ENCODE measurements at places on chromosomes 5 and 9.

DNA sequence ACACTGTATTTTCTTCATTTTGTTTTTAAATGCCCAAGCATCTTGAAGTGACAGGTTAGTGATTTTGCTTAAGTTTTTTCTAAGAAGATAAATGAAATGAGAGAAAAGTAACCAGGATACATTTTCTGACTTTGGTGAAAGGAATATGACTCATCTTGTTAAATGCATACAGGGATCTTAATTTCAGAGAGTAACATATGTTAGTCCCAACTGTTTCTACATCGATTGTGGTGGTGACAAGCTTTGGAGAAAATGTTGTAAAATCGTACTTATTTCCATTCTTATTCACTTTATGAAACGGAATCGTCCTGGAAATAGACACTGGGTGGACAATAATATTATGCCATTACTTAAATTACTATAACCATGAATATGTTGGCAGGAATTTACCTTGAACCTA lies 107.5 kb downstream of the KCNN2 start:
- DNase-seq: no peak

- DNase-seq: no peak
Observed at GRCh38 chr5:153661897-153662296, 171.4 kb downstream of the GRIA1 start.

DNA sequence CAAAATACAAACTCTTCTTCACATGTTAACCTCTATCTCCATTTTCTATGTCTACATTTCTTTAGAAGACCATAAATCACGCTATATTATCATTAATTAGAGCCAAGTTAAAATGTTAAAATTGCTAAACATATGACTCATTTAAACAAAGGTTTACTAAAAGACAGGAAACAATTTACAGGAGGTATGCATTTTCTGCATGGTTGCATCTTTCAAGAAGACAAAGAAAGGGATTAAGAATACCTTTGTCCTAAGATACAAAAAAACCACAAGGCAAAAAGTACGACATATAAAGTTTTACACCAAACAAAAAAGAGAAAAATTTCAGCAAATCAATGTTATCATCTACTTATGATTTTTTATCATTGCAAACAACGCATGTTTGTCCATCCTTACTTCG lies 324.4 kb downstream of the PDE4D start:
- DNase-seq: no peak

GRCh38 chr9:93898026-93898425 lies 57.1 kb downstream of the BARX1 start:
- no peak for DNase-seq

DNA sequence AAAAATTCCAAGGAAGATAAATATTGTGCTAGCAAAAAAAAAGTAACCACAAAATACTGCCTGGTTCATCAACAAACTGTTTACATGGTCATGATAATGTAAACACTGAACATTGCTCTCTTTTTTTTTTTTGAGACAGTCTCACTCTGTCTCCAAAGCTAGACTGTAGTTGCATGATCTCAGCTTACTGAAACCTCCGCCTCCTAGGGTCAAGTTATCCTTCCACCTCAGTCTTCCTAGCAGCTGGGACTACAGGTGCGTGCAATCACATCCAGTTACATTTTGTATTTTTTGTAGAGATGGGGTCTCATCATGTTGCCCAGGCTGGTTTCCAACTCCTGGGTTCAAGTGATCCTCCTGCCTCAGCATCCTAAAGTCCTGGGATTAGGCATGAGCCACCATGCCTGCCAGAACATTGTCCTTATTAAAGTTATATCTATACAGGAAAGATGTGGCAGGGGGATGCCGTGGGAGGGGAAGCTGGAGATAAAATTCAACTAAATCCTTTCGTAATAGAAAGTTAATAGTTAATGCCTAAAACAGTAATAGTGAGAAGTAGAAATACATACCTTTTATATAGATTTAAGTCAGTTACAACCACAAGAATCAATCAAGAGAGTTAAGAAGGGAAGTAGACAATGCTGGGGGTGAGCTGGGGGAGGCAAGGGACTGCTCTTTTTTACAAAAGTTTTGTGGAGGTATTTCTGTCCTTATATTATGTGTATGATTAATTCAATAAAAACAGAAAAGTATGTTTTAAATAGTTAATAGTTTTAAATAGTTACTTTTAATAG lies 52.3 kb downstream of the RGMB start:
- no peak for DNase-seq

DNA sequence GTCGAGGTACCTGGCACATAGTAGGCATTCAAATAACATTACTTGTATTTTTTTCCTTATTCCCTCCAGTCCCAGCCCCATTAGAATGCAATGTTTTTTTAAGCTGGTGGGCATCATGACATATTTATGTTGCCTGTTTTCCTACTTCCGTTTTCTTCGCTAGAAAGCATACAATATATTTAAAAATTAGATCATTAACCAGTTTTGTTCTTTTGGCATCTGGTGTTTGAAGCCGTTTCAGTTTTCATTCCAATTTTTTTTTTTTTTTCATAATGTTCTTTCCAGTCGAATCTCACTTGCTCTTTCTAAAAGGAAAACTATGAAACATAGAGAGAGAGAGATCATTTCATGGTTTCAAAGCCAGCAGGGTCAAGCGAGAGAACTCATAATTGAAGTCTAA lies 228.3 kb upstream of the C9orf72 start:
- DNase-seq: no peak

- no peak for DNase-seq
Observed at GRCh38 chr5:109718632-109719031, 28.9 kb downstream of the MAN2A1 start.

- DNase-seq: peak; percentile 54
Observed at GRCh38 chr9:89730715-89731114, 125.9 kb downstream of the GADD45G start.

GRCh38 chr9:106883030-106883429 lies 20.1 kb downstream of the ZNF462 start:
- DNase-seq: no peak

- no peak for DNase-seq
Observed at GRCh38 chr5:103693517-103693916, 130.9 kb upstream of the NUDT12 start.

GRCh38 chr5:60332244-60333004 lies 367.5 kb downstream of the DEPDC1B start:
- DNase-seq: no peak

DNA sequence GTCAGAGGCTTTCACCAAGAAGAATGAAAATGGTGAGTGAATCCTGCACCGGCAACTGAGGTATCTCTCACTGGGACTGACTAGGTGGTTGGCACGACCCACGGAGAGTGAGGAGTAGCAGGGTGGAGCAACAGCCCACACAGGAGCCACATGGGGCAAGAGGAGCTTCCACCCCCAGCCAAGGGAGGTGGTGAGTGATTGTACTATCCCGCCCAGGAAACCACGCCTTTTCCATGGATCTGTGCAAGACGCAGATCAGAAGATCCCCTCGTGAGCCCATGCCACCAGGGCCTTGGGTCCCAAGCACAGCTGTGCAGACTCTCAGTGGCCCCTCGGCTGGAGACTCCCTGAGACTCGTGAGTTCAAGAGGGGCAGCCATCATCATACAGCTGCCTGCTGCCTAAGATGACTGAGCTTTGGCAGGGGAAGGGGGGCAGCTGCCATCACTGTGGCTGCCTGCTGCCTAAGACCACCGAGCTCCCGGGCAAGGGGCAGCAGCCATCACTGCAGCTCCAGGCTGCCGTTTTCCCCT lies 229.5 kb downstream of the AP3B1 start:
- no peak for DNase-seq

DNA sequence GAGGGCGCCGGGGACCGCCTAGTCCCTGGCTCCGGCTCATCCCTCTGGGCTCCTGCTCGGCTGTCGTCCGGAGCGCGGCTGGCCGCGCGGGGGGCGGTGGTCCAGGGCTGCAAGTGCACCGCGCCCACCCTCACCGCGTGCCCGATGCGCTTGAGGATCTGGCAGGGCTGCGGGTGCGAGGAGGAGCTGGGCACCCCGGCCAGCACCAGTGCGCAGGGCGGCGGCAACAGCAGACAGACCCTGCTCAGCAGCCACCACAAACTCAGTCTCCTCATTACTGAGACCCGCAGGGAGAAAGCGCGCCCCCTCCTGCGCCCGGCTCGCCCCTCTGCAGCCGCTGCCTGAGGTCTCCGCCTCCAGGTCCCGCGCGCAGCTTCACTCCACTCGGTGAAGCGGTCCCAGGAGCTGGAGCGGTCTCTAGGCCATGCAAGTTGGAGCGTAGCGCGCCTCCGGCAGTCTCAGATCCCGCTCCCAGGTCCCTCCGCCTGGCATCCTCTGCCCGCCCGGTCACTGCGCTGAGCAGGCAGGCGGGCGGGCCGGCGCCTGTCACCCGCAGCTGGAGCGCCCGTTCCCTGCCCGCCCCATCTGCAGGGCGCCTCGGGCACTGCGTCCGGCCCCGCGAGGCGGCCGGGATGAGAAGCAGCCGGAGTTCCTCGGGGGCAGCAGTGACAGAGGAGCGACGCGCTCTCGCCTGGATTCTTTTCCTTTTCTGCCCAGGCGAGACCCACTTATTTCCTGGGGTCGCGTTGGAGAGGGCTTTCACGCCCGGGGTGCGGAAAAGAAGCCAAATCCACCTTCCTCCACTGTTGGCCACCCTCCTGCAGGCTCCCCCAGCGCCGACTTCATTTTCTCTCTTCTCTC lies 512 bp downstream of the GRIN3A start:
- no peak for DNase-seq

DNA sequence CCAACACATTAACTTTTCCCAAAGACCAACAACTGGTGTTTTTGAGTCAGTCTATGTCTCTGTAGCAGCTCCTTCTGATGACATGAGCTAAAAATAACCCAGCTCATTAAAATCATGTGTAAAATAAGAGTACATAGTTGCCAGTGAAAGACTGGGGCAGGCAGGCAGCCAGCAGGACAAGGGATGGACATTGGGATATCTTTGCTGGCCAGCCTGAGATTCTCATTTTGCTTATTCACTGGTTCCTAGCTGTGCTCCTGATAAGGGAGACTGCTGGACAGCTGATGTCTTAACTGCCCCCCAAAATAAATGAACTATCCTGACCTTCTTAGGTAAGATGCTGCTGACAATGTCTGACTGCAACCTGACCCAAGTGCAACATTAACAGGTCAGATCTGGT lies 33.9 kb downstream of the EPB41L4B start:
- DNase-seq: no peak

DNA sequence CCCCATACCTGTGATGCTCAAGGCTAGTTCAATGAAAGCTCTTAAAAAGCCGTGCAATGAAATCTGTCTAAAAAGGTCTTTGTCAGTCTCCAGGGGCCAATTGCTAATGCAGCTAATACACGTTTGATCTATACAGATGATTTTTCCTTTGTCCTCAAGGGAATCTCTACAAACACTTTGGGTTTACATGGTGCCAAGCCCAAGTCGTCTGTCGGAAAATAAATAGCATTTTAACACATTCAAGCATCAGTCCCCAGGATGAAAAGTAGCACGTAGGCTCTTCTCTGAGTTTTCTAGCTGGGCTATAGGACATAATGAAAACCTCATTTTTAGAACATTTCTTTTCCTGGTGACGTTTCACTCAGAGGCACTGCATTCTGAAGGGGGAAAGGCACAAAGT lies 477.4 kb upstream of the WWC1 start:
- no peak for DNase-seq

DNA sequence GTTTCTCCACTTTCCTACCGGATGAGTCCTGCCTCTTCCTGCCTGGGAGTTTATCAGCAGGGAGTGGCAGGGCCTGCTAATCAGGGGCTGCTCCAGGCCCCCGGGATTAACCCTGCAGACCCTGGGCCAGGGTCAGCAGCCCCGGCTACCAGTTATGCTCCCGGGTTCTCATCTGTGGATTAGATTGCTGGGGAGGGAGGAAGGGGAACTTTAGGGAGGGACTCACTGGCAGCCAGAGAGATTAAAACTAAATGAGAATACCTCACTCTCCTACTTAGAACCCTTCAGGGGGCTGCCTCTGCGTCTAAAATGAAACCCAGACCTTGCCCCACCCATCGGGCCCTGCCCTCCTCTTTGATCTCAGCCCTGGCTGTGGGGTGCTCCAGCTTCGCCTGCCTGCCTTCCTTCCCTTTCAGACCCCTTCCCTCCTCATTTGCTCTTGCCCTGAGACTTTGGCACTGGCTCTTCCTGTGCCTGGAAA lies 130.5 kb upstream of the HAND1 start:
- no peak for DNase-seq

DNA sequence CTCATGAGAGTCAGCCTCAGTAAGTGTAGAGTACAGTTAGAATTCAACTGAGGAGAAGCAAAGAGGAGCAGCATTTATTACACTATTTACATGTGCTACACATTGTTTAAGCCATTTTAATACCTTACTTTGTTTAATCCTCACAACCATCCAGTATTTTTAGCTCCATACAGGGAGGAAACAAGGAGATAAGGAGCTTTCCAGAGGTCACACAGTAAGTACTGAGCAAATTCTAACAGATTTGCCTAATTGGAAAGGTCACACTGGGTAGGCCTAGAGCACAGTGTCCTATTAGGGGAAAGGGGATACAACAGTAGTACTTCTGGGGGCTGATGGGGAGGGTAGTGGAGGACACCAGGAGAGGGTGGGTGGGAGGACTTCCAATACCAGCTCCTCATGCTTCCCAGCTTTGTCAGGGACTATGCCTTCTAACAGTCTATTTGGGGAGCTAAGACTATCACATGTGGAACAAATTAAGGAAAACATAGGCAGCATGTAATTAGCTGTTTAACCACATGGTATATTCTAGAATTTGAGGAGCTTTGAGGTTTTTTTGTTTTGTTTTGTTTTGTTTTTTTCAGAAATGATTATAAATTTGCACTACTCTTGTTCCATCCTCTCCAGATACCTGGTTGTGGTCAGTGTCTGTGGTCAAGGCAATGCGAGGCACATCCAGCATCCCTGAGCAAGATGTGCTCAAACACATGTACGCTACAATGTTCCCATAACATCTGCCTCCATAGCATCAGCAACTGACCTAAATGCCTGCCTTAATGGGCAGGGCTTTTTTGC lies 96.0 kb upstream of the SLC12A2 start:
- no peak for DNase-seq

DNA sequence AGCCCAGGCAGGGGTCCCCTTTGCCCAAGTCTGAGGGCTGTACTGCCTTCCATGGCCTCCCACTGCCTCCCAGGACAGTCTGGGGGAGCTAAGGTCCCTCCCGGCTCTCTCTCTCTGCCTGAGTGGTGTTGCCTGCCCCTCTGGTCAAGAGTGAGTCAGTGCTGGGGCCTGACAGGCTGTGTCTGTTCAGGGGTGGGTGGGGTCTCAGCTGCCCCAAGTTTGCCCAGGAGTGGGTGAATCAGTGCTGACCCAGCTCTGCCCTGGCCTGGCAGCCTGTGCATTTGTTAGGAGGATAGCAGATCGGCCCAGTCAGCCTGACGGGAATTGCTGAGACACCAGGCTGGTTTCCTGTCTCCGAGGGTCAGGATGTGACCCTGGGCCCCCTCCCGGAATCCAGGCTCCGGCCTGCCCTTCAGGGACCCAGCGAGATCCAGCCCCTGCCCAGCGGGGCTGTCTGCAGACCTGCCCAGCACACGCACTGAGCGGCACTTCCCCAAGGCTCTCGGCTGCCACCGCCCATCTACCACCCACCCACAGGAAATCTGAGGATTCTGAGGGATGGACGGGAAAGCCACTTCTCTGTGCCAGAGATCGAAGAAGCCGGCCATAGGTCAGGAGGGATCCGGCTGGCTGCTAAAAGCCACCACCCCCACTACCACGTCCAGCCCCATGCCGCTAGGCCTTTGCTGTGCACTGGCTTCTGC lies 15.9 kb downstream of the ENG start:
- DNase-seq: no peak

- no peak for DNase-seq
Observed at GRCh38 chr5:102589661-102590060, 90.9 kb upstream of the SLCO6A1 start.

- no peak for DNase-seq
Observed at GRCh38 chr5:7372399-7372798, 23.5 kb upstream of the ADCY2 start.

GRCh38 chr5:145855763-145856267 lies 17.0 kb downstream of the GRXCR2 start:
- no peak for DNase-seq

GRCh38 chr5:174287761-174288160 lies 242.3 kb downstream of the NSG2 start:
- no peak for DNase-seq

Data from HuH-7.5 (cell line).